Thoracic aorta (tissue), 2 donors: ENCODE measurements at places on chromosomes 13 and 19. TPM values are rescaled to one million over a fixed set of nuclear protein-coding genes. Genes with fewer than 3 reads are reported as not detected.

- no peak for DNase-seq
These were observed 76.2 kb upstream of the ARHGEF7 start for GRCh38 chr13:111038887-111039286.

SOX1 gene
- not detected for total RNA-seq

DNA sequence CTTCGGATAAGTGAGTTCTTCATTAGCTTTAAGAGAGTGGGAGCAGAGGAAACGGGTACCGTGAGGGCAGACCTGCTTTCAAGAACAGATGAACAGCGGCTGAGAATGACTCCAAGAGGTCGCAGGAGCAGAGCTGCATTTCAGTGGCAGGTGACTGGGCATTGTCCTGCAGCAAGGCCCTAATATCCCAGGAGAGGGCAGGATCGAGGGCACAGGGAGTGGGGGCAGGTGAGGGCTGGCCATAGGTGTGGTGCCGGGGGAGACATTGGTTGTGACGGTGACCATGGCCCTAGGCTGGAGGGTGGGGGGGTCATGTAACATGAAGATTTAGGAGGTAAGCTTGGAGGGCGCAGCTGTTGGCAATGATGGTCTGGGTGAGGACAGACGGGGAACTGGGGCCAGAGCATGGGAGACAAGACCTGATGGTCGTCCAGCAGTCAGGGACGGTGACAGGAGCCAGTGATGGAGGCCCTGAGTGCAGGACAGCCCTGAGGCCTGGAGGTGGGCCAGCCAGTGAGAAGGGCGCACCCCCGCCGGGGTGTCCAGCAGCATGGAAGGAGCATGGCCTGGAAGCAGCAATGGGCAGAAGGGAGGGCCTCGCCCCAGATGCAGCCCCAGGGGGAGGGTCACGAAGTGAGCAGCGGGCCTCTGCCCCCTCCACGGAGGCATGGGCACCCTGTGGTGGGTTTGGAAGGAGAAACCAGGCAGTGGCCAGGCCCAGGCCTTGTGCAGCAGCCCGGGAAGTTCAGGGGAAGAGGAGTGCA is 29.2 kb upstream of the LAMP1 start:
- no peak for DNase-seq

GRCh38 chr19:20237773-20238623 is 71.0 kb downstream of the ZNF486 start:
- peak; percentile 56 for DNase-seq

FUT1 gene
- total RNA-seq: 0.99 TPM

DNA sequence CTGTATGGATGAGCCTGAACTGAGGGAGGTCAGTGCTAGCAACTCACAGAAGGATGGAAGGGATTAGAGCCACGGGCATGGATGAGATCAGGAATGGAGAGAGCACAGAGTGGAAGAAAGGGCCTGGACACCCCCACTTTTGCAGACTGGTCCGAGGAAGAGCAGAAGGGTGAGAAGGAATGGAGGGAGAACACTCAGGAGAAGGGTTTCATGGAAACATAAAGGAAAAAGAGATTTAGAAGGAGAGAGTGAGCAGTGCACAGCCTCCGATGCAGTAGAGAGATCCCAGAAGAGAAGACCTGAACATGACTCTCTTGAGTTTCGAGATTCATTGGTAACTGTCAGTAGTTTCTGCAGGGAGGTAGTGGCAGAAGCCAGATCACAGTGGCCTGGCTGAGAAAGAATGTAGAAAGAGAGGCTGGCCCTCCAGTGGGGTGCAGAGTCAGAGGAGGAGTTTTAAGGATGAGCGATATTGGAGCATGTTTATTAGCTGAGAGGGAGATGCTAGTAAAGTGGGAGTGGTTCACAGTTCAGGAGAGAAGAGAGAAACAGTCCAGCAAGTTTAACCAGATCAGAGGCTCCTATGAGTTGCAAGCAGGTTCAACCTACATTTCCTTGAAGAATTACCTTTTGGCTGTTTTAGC is 108.9 kb downstream of the ZAR1L start:
- no peak for DNase-seq

RNF17 gene
- not detected for total RNA-seq

- DNase-seq: no peak
These were observed 21.4 kb upstream of the ZNF181 start for GRCh38 chr19:34712395-34713261.

DNA sequence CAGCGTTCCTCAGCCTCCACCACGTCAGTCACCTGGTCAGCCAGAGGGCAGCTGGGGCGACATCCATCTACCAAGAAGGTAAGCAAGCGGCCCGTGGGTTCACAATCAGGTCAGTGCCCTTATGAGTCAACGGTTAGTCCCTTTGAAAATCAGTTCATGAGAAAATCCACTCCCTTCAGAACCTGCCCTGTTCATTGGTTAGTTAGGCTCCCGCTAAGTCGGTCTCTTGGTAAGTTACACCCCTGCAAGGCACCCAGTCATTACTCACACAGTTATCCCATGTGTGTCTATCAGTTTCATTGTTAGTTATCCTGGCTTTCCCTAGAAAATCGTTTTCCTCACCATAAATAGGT is 564 bp downstream of the SIGLECL1 start:
- DNase-seq: no peak
